ENCODE measurements at places on chromosomes 6 and 20. TPM values are rescaled to one million over a fixed set of nuclear protein-coding genes. Genes with fewer than 3 reads are reported as not detected.

GRCh38 chr20:33552519-33552918 is 62.6 kb downstream of the CBFA2T2 start:
- H3K27me3 ChIP-seq = no peaks in the 10 kb centered on the region
- no peak overlapping the region for H3K4me3 ChIP-seq
- peaks cover 31% of the 10 kb centered on the region for H3K4me1 ChIP-seq
- peaks cover 3% of the 10 kb centered on the region for H3K36me3 ChIP-seq
- DNase-seq = peak; percentile 24

DNA sequence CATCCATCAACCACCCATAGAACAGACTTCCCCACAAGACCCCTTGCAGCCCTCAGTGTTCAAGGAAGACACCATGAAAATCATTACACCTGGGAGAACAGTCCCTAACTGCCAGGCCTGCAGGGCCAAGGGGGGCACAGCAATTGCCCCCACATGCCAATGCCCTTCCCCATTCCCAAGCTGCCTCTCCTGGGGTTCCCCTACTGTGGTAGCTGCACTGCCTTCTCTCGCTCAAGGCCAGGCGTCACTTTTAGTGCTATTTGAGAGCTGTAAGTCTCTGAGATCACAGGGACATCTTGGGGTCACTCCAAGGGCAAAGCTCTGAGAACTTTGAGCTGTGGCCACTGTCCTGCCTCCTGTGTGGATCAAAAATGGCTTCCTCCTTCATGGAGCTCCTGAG is 6.0 kb upstream of the ACSS1 start:
- H3K4me1 ChIP-seq = peaks cover 28% of the 10 kb centered on the region
- no peak overlapping the region for H3K4me3 ChIP-seq
- no peak for DNase-seq
- H3K27me3 ChIP-seq = no peaks in the 10 kb centered on the region

- H3K27ac ChIP-seq = no peak overlapping the region
- DNase-seq = no peak
- no peaks in the 10 kb centered on the region for H3K36me3 ChIP-seq
- no peaks in the 10 kb centered on the region for H3K4me1 ChIP-seq
Measured at GRCh38 chr6:115717062-115717461, 343.6 kb downstream of the FRK start.

DNA sequence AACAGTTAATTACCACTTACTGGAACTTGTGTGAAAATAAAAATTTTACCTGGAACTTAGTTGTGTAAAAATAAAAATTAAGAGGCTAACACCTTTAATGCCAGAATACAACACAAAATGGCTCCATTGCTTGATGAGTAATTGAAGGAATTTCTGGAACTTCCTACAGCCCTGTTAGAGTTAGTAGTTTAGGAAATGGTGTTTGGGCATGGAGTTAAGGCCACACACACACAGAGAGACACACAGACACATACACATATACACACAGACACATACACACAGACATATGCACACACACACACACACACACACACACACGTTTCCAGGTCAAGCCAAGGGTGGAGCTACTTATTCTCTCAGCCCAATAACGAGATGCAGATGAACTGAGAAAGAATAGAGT is 20.6 kb upstream of the CST3 start:
- H3K4me3 ChIP-seq = no peak overlapping the region
- H3K27ac ChIP-seq = no peak overlapping the region
- DNase-seq = no peak

GRCh38 chr20:32966382-32966781 is 37.9 kb downstream of the SUN5 start:
- no peak overlapping the region for H3K27ac ChIP-seq
- no peaks in the 10 kb centered on the region for H3K36me3 ChIP-seq
- DNase-seq = no peak
- H3K27me3 ChIP-seq = no peaks in the 10 kb centered on the region
- H3K4me1 ChIP-seq = peaks cover 53% of the 10 kb centered on the region

GRCh38 chr6:85125526-85125925 is 324.4 kb upstream of the NT5E start:
- no peaks in the 10 kb centered on the region for H3K36me3 ChIP-seq
- no peak overlapping the region for H3K4me3 ChIP-seq
- H3K4me1 ChIP-seq = no peaks in the 10 kb centered on the region
- no peak overlapping the region for H3K27ac ChIP-seq
- H3K27me3 ChIP-seq = no peaks in the 10 kb centered on the region

DNA sequence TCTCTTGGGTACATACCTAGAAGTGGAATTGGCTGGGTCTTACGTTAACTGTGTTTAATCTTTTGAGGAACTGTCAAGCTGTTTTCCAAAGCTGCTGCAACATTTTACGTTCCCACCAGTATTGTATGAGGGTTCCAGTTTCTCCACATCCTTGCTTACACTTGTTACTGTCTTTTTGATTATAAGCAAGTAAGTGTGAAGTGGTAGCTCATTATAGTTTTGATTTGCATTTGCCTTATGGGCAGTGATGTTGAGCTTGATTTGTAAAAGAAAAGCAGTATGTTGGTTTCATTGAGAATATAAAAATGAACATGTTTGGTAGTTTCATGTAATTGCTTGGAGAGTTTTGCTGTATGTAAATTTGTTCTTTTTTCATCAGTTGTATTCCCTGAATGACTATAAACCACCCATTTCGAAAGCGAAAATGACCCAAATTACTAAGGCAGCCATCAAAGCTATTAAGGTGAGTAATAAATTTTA is 40.4 kb downstream of the SCAF8 start:
- H3K4me3 ChIP-seq = no peak overlapping the region
- peaks cover 5% of the 10 kb centered on the region for H3K4me1 ChIP-seq
- peaks cover 5% of the 10 kb centered on the region for H3K36me3 ChIP-seq

- H3K4me3 ChIP-seq = no peak overlapping the region
- H3K27ac ChIP-seq = no peak overlapping the region
- DNase-seq = no peak
- H3K36me3 ChIP-seq = no peaks in the 10 kb centered on the region
- H3K27me3 ChIP-seq = no peaks in the 10 kb centered on the region
Measured at GRCh38 chr6:14380901-14381828, 263.6 kb downstream of the CD83 start.

DNA sequence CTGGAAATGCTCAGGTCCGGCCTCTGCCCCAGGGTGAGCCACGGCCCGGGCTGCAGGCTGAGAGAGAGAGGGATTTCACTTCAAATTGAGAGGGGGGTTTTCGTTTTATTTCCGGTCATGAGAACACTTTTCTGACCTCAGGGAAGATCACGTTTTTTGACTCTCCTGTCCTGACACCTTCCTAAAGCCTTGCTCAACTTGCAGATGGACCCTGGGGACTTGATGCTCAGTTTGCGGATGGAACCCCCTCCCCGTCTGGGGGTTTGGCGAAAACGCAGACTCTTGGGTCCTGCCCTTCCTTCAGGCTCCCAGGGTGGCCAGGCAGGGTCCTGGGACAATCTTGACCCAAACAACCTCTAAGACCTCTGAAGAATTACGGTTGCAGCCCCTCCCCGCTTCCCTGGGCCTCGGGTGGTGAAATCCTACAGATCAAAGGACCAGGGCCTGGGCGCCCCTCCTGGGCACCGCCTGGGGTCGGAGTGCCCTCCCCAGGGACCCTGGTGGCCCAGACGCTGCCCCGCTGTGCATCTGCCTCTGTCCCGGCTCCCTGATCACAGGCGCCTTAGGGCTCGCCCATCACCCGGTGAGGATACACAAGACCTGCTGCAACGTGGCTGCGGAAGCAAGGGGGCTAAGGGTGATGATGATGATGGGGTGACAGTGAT is 148.2 kb downstream of the ERMARD start:
- no peaks in the 10 kb centered on the region for H3K27me3 ChIP-seq
- H3K36me3 ChIP-seq = no peaks in the 10 kb centered on the region
- H3K4me3 ChIP-seq = no peak overlapping the region
- H3K27ac ChIP-seq = no peak overlapping the region
- no peak for DNase-seq

DNA sequence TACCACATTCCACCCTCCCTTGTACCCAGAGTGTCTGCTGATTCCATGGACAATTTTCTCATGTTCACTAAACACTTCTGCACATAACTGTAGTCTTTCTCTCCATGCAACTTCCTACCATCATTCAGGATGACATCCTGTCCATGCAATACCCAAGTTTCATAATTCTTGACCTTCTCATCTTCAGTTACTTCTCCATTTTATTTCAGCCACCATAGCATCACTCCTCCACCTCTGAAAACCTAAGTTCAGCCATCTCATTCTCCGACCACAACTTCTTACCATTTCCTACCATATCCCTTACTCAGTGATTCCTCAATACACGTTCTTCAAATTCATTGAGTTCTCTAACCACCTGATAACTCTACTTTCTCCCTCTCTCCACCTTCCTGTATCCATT is 216.5 kb upstream of the TENT5A start:
- H3K36me3 ChIP-seq = no peaks in the 10 kb centered on the region
- no peaks in the 10 kb centered on the region for H3K27me3 ChIP-seq
- H3K4me1 ChIP-seq = no peaks in the 10 kb centered on the region
- DNase-seq = no peak
- H3K27ac ChIP-seq = no peak overlapping the region

The ZBP1 gene
- total RNA-seq = 36.9 TPM

The MYT1 gene
- 42.2 TPM for total RNA-seq

The CST5 gene
- not detected for total RNA-seq

The AMD1 gene
- total RNA-seq = 49.3 TPM

The SLC4A11 gene
- 2.7 TPM for total RNA-seq

DNA sequence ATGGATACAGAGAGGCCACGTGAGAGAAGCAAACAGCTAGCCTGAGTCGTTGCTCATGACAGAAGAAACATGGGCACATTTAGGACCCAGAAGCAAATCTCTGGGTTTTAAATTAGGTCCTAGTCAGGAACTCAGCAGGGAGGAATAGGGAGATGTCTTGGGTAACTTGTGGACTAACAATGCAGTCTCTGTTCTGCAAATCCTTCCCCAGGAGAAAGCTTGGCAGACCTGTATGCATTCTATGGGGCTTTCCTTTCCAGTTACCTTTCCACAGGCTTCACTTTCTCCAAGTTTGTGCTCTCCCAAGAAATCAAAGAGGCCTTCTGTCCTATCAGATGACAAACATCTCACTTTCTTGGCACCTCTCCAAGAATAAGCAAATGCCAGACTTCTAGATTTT is 47.2 kb upstream of the PLCB4 start:
- no peaks in the 10 kb centered on the region for H3K27me3 ChIP-seq
- H3K4me1 ChIP-seq = no peaks in the 10 kb centered on the region
- no peak overlapping the region for H3K4me3 ChIP-seq

The CBLN4 gene
- total RNA-seq = not detected

GRCh38 chr6:84687431-84687830 is 77.0 kb downstream of the TBX18 start:
- no peaks in the 10 kb centered on the region for H3K4me1 ChIP-seq
- H3K27ac ChIP-seq = no peak overlapping the region
- H3K36me3 ChIP-seq = no peaks in the 10 kb centered on the region
- DNase-seq = no peak
- H3K27me3 ChIP-seq = no peaks in the 10 kb centered on the region

The GABRR2 gene
- 1.6 TPM for total RNA-seq

The APMAP gene
- total RNA-seq = 28.0 TPM

DNA sequence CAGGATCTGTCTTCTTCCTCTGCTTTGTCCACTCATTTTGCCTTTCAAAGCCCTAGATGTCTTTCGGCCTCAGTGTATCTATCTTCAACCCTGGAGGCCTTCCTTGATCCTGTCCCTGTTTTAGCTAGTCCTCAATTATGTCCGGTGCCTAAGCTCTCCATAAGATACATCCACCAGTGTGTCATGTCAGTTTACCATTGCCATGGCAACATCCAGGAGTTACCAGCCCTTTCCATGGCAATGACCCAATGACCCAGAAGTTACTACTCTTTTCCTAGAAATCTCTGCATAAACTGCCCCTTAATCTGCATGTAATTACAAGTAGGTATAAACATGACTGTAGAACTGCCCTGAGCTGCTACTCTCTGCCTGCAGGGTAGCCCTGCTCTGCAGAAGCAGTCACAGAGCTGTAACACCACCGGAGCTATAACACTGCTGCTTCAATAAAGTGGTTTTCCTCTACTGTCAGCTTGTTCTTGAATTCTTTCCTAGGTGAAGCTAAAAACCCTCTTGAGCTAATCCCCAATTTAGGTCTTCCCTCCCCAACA is 712.1 kb upstream of the AGPAT4 start:
- H3K4me1 ChIP-seq = no peaks in the 10 kb centered on the region
- H3K27ac ChIP-seq = no peak overlapping the region
- no peak overlapping the region for H3K4me3 ChIP-seq
- no peak for DNase-seq
- H3K36me3 ChIP-seq = no peaks in the 10 kb centered on the region

The SPATA2 gene
- total RNA-seq = 10.6 TPM

The APOBEC2 gene
- total RNA-seq = not detected

The ATRN gene
- 19.5 TPM for total RNA-seq

The LY86 gene
- 68.7 TPM for total RNA-seq

GRCh38 chr20:1206366-1207148 is 3.3 kb downstream of the C20orf202 start:
- peaks cover 3% of the 10 kb centered on the region for H3K27me3 ChIP-seq
- H3K27ac ChIP-seq = no peak overlapping the region
- no peak for DNase-seq
- H3K4me1 ChIP-seq = no peaks in the 10 kb centered on the region
- no peaks in the 10 kb centered on the region for H3K36me3 ChIP-seq

The OLIG3 gene
- total RNA-seq = not detected

DNA sequence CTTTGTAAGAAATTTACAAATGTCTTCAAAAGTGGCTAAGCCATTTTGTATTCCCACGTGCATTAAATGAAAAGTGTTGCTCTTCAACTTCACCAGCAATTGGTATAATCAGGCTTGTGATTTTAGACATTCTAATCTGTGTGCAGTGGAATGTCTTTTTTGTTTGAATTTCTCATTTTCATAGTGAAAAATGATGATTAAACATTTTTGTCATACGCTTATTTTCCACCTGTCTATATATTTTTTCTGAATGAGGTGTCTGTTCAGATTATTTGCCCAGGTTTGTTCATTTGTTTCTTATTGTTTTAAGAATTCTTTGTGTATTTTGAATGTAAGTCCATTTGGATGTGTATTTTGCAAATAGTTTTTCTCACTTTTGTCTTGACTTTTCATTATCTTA is 558.1 kb downstream of the TENT5A start:
- no peak overlapping the region for H3K27ac ChIP-seq
- no peaks in the 10 kb centered on the region for H3K4me1 ChIP-seq

- no peaks in the 10 kb centered on the region for H3K27me3 ChIP-seq
- DNase-seq = no peak
- H3K4me3 ChIP-seq = no peak overlapping the region
- H3K36me3 ChIP-seq = no peaks in the 10 kb centered on the region
- no peaks in the 10 kb centered on the region for H3K4me1 ChIP-seq
Measured at GRCh38 chr6:68069921-68070710, 565.0 kb upstream of the ADGRB3 start.
